ENCODE measurements at places on chromosomes 5 and 9.

- no peak for DNase-seq
Measured at GRCh38 chr5:145341842-145342241, 493.3 kb downstream of the PRELID2 start.

- no peak for DNase-seq
Measured at GRCh38 chr5:1661831-1662558, 137.6 kb downstream of the MRPL36 start.

- DNase-seq, result no peak
Measured at GRCh38 chr5:171848486-171848885, 62.9 kb downstream of the SMIM23 start.

GRCh38 chr5:67792891-67793290 lies 422.7 kb upstream of the PIK3R1 start:
- DNase-seq, result no peak

- no peak for DNase-seq
Measured at GRCh38 chr9:125883565-125884217, 136.5 kb downstream of the PBX3 start.

GRCh38 chr5:61536922-61537321 lies 204.9 kb downstream of the ZSWIM6 start:
- DNase-seq, result no peak

GRCh38 chr9:36328798-36329411 lies 70.7 kb upstream of the GNE start:
- no peak for DNase-seq

DNA sequence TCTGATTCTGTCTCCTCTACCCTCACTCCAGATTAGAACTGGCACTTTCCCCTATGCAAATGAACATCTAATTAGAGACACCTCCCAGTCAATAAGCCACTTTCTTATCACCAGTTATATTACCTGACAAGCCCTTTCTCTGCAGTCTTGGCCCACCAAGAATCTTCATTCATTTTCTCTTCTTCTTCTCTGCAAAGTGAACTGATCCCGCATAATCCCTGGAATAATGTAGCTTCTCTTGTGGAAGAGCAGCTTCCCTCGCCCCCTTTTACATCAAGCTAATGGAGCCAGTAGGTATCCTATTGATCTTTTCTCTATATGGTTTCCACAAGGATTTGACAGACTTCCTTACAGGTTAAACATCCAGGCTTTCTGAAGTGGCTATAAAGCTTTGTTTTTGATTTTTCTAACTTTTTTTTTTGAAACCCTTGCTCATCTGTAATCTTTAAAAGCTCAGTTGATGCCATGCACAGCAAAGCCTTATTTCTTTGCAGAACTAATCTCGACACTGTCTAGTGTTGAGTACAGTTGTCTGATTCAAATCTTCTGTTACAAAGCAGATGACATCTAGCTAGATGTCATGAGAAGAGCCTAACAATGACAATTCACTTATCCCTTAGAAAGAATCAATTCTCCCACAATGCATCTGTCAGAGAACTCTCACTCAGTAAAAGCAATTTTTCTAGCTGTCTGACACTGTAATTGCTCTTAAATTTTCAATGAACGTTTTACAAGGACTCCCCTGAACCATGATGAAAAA lies 281.4 kb downstream of the ISL1 start:
- DNase-seq, result no peak

DNA sequence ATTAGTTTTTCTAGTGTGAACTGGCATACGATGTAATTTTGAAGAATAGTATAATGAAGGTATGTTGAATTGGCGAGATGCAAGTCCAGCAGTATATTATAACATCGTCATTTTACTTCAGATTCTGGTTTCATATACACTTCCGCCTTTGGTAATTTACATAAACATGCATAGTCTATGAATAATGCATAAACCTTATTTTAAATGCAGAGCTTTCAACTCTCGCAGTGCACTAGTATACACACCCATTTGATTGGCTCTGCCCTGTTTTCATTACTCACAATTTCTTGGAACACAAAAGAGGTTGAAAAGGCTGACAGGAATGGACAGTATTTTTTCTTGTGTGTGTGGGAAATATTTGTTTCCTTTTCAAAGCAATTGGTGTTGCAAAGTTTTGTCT lies 128.9 kb upstream of the CCNH start:
- no peak for DNase-seq

GRCh38 chr5:154714266-154714986 lies 40.8 kb upstream of the LARP1 start:
- DNase-seq, result no peak

GRCh38 chr5:168885324-168886120 lies 306.4 kb upstream of the PANK3 start:
- DNase-seq, result no peak

DNA sequence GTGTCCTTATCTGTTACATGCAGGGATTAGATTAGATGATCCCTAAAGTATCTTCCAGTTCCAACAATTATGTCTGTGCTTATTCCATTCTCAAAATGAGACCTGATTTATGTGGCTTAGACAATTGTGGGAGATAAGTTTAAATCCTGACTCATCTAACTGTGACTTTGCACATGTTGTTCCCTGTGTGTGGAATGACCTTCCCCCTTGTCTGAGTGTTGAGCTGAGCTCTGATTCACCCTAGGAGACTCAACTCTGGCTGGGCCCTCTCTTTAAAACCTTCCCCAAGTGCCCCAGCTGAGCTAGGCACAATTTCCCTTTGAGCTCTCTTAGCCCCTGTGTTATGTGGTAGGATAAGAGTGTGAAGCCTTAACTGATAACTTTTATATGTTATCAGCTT lies 118.9 kb upstream of the ELL2 start:
- no peak for DNase-seq

DNA sequence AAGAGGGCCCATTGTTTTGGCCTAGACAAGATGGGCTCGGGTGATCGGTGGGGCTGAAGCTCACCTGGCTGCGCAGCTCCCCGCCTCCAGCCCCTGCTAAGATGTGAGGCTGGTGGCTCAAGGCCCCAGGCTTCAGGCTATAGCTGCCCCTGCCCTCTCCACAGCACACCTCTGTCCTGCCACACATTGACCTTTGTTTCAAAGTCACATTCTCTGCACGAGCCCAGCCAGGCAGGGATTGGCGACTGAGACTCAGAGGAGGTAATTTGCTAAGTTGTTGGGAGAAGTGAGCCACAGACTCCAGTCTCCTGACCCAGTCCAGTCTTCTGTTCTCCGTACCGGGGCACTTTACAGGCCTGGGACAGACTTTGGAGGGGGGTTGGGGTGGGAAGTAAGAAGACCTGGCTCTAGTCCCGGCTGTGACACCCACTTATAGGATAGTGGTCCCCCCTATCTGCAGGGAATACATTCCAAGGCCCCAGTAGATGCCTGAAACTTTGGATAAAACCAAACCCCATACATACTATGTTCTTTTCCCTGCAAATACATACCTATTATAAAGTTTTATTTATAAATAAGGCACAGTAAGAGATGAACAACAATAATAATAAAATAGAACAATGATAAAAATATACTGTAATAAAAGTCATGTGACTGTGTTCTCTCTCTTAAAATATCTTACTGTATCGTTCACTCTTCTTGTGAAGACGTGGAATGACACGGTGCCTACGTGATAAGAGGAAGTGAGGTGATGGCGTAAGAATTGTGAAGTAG lies 13.3 kb downstream of the PDGFRB start:
- no peak for DNase-seq
